ENCODE measurements at places on chromosomes 12 and 14. TPM values are rescaled to one million over a fixed set of nuclear protein-coding genes. Genes with fewer than 3 reads are reported as not detected.

CCDC196 gene
- not detected for total RNA-seq

LRRIQ1 gene
- total RNA-seq, result 0.14 TPM

ETFRF1 gene
- 24.3 TPM for total RNA-seq

SERPINA12 gene
- not detected for total RNA-seq

TTC6 gene
- total RNA-seq, result under 0.01 TPM

RIMBP2 gene
- 0.18 TPM for total RNA-seq

SCYL2 gene
- 29.4 TPM for total RNA-seq

BHLHE41 gene
- total RNA-seq, result 0.43 TPM

CCDC175 gene
- total RNA-seq, result not detected

PIP4K2C gene
- total RNA-seq, result 8.8 TPM

TNS2 gene
- total RNA-seq, result 23.2 TPM

NOS1 gene
- not detected for total RNA-seq

TCL1B gene
- total RNA-seq, result not detected

NFKBIA gene
- total RNA-seq, result 123 TPM

SRRM4 gene
- under 0.01 TPM for total RNA-seq

DLST gene
- 50.6 TPM for total RNA-seq

STAC3 gene
- 0.14 TPM for total RNA-seq

KRT83 gene
- not detected for total RNA-seq

STAB2 gene
- total RNA-seq, result not detected

PTPN6 gene
- total RNA-seq, result under 0.01 TPM

ISCU gene
- total RNA-seq, result 189 TPM

ARHGEF25 gene
- 22.3 TPM for total RNA-seq

GPRC5D gene
- not detected for total RNA-seq

STYK1 gene
- total RNA-seq, result 0.14 TPM

RABGGTA gene
- total RNA-seq, result 16.6 TPM

KRT1 gene
- not detected for total RNA-seq

KRT72 gene
- not detected for total RNA-seq

RBM19 gene
- total RNA-seq, result 13.7 TPM

NGB gene
- not detected for total RNA-seq

BDKRB2 gene
- 38.6 TPM for total RNA-seq

CLEC2A gene
- not detected for total RNA-seq

SLC7A8 gene
- 2.3 TPM for total RNA-seq

LBHD2 gene
- not detected for total RNA-seq

CDH24 gene
- total RNA-seq, result 6.2 TPM

CCDC184 gene
- total RNA-seq, result 0.43 TPM

CHST11 gene
- total RNA-seq, result 2.4 TPM

OR4K15 gene
- total RNA-seq, result not detected

Measured in smooth muscle cell of bladder (primary cell).